T-helper 2 cell treated with Interferon-gamma antibody and Interleukin-4, amounts not matched to agents 100 ng/mL and 5 ng/mL, for 36 hours (primary cell): ENCODE measurements at places on chromosomes 16 and 17. TPM values are rescaled to one million over a fixed set of nuclear protein-coding genes. Genes with fewer than 3 reads are reported as not detected.

TMEM106A gene
- 17.2 and 18.4 TPM in 2 replicates for total RNA-seq

MYLK3 gene
- 0.39 and 0.59 TPM in 2 replicates for total RNA-seq

TBL3 gene
- 36.7 and 38.2 TPM in 2 replicates for total RNA-seq

HBA1 gene
- not detected in 2 replicates for total RNA-seq

FNDC8 gene
- not detected in 2 replicates for total RNA-seq

ATP2A3 gene
- total RNA-seq: 306 and 313 TPM in 2 replicates

CCDC78 gene
- total RNA-seq: 4.3 and 5.4 TPM in 2 replicates

NGFR gene
- total RNA-seq: 0.11 and 0.16 TPM in 2 replicates

CPNE2 gene
- 3.9 and 5.8 TPM in 2 replicates for total RNA-seq

TOM1L1 gene
- 0.16 and 0.68 TPM in 2 replicates for total RNA-seq

SLC12A3 gene
- total RNA-seq: not detected in 2 replicates

CBX2 gene
- 6.5 and 7.6 TPM in 2 replicates for total RNA-seq

ANKRD40CL gene
- not detected in 2 replicates for total RNA-seq

SLC6A2 gene
- not detected in 2 replicates for total RNA-seq

SULT1A4 gene
- total RNA-seq: 3.2 and 9.8 TPM in 2 replicates

MMP25 gene
- 71.1 and 75.1 TPM in 2 replicates for total RNA-seq
